Calu3 (cell line): ENCODE measurements at places on chromosomes 12 and 14. TPM values are rescaled to one million over a fixed set of nuclear protein-coding genes. Genes with fewer than 3 reads are reported as not detected.
A peak's percentile ranks its signal among the peaks of the same experiment; 100 is the strongest.

DNA sequence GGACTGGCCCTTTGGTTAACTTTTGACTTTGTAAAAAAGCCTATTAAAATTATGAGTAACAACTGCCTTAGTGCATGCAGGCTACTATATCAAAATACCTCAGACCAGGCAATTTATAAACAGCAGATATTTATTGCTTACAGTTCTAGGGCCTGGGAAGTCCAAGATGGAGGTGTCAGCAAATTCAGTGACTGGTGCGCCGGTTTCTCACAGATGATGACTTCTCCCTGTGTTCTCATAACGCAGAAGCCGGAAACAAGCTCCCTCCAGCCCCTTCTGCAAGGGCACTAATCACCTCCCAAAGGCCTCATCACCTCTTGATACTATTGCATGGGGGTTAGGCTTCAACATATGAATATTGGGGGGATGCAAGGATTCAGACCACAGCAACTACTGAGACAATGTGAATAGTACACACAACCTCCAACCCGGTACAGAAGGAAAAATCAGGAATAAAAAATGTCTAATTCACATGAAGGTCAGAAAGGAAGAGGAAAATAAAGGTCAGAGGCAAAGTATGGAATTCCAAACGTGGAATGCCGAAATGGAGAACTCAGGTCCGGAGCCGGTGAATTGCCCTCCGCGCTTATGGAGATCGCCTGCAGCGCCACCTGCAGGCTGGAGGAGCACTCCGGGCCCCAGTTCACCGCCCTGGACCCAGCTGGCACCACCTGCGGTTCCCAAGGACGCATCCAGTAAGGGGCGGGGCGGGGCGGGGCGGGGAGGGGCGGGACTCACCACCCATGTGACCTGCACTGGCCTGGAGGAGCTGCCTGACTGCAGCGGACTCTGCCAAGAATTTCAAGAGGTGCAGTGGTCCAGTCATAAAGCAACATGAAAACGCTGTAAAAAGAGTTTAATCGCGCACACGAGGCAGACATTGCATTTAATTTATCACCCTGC, 203.4 kb downstream of the KIF26A start:
- no peaks in the 10 kb centered on the region for H3K4me1 ChIP-seq
- no peaks in the 10 kb centered on the region for H3K36me3 ChIP-seq
- H3K27me3 ChIP-seq = peaks cover 93% of the 10 kb centered on the region
- DNase-seq = peak; percentile 80

DNA sequence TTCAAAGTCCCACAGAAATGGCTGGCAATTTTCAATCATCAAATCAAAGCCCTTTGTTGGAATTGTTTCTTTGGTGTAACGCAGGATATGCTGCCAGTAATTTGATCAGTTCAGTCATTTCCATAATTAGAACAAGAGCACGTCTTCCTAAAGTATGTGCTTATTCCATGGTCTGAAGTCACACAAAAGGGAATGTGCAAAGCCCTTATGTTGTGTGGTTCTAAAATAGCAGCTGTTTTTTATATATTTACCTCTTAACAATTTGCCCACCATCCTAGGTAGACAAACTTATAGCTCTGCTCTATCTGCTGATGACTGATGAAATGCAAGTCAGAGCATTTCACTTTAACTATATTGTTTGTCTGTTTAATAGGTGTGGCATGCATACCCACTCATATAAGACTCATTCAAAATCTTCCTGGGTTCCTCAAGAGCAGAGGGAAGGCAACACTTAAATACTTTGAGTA, 176.1 kb upstream of the SLC38A2 start:
- H3K27ac ChIP-seq = no peak overlapping the region
- no peaks in the 10 kb centered on the region for H3K27me3 ChIP-seq
- DNase-seq = no peak
- no peak overlapping the region for H3K4me3 ChIP-seq
- no peaks in the 10 kb centered on the region for H3K36me3 ChIP-seq
- H3K4me1 ChIP-seq = peaks cover 32% of the 10 kb centered on the region

PLEKHH1 gene
- 11.8 and 13.6 TPM in 2 replicates for total RNA-seq

GPR135 gene
- 5.5 and 6.3 TPM in 2 replicates for total RNA-seq

GDF11 gene
- total RNA-seq = 5.3 and 6.7 TPM in 2 replicates

DCAF5 gene
- total RNA-seq = 23.5 and 31.5 TPM in 2 replicates
